T-cell (primary cell): ENCODE measurements at places on chromosomes 7 and 10. TPM values are rescaled to one million over a fixed set of nuclear protein-coding genes. Genes with fewer than 3 reads are reported as not detected.

DNA sequence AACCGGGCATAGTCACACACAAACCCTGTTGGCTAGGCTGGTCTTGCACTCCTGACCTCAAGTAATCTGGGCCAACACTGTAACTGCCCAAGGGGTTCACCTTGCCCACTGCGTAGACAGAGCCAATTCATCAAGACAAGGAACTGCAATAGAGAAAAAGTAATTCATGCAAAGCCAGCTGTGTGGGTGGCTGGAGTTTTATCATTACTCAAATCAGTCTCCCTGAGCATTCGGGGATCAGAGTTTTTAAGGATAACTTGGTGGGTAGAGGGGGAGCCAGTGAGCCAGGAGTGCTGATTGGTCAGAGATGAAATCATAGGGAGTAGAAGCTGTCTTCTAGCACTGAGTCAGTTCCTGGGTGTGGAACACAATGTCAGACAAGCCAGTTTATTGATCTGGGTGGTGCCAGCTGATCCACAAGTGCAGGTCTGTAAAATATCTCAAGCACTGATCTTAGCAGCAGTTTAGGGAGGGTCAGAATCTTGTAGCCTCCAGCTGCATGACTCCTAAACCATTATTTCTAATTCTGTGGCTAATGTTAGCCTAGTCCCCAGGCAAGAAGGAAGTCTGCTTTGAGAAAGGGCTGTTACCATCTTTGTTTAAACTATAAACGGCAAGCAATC is 15.6 kb upstream of the FXYD4 start:
- DNase-seq = no peak

- no peak for DNase-seq
Measured at GRCh38 chr7:106376026-106376799, 91.4 kb upstream of the NAMPT start.

Gene PIP
- not detected for total RNA-seq

Gene GPNMB
- not detected for total RNA-seq

Gene RARRES2
- 2.7 TPM for total RNA-seq

DNA sequence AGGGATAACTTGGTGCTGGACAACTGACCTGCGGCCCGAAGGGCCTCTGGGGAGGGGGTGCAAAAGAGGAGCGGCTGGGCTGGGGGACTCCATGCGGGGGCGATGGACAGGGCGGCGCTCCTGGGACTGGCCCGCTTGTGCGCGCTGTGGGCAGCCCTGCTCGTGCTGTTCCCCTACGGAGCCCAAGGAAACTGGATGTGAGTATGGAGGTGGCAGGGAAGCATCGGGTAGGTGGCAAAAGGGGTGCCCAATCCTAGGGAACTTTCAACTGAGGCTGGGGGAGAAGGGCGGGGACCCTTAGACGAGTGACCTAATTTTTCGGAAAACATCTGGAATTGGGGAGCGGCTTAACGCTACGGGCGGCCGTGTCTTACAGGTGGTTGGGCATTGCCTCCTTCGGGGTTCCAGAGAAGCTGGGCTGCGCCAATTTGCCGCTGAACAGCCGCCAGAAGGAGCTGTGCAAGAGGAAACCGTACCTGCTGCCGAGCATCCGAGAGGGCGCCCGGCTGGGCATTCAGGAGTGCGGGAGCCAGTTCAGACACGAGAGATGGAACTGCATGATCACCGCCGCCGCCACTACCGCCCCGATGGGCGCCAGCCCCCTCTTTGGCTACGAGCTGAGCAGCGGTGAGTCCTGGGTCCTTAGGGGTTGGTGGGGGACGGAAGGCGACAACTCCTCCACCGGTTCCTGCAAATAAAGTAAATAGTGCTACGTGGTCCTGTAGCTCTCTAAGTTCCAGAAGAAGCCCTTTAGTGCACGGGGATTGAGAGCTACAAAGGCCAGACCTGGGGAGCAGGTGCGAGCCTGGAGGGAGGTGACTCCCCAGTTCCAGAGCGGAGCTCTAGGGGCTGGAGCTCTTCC is 622 bp downstream of the WNT16 start:
- no peak for DNase-seq

GRCh38 chr7:48424731-48425130 is 253.5 kb downstream of the ABCA13 start:
- no peak for DNase-seq

DNA sequence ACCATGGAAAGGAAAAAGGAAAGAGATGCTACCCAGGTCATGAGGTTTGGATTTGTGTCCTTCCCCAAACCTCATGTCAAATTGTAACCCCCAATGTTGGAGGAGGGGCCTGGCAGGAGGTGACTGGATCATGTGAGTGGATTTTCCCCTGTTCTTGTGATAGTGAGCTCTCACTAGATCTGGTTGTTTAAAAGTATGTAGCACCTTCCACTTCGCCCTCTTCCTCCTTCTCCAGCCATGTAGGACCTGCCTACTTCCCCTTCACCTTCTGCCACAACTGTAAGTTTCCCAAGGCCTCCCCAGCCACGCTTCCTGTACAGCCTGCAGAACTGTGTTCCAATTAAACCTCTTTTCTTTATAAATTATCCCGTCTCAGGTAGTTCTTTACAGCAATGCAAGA is 113.9 kb downstream of the FAM107B start:
- DNase-seq = no peak

DNA sequence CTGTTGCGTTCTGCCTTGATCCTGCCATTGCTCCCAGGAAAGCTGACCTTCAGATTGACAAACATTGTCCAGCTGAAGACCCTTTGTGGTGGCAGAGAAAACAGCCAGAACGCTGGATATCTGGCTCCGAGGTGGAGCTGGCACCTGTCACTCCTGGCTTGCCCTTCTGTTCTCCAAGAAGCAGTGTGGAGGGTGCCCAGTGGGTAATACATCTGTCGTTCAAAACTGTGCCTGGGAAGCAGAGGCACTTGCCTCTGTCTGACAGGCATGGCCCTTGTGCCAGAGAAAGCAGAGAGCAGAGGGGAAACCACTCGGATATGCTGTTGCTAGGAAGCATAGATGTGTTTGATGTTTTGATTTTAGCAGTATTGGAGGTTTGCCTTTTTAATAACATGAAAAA is 231.4 kb downstream of the BMPER start:
- no peak for DNase-seq

Gene C1QL3
- total RNA-seq = not detected
